ENCODE measurements at places on chromosomes 7 and 10. TPM values are rescaled to one million over a fixed set of nuclear protein-coding genes. Genes with fewer than 3 reads are reported as not detected.

Gene PTPN20
- not detected for total RNA-seq

Gene PTN
- total RNA-seq, result 20.1 TPM

Gene OR2A5
- total RNA-seq, result not detected

Gene RBP3
- not detected for total RNA-seq

Gene FAM20C
- total RNA-seq, result 24.8 TPM

Gene AEBP1
- total RNA-seq, result 42.0 TPM

Gene TMEM176B
- total RNA-seq, result 0.47 TPM

Gene GNAT3
- not detected for total RNA-seq

Gene OPN4
- total RNA-seq, result not detected

Gene C7orf57
- 0.42 TPM for total RNA-seq

Gene PLAC9
- 0.89 TPM for total RNA-seq

Gene NPFFR1
- 0.08 TPM for total RNA-seq

DNA sequence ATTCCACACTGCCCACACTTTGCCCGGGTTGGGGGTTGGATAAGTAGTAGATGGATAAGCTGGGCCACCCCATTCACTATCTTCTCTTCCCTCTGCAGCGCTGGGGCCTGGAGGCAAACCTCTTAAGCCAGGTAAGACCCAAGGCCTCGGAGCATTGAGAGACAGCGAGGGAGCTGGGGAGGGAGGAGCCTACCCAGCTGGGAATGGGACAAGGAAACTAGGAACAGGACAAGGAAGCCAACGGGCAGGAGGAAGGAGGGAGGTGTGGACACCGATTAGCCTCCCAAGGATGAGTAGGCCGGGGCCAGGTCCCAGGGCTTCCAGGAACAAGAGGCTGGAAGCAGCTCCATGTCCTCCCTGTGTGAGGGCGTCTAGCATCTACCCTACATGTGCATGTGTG lies 9.6 kb downstream of the ELN start:
- H3K36me3 ChIP-seq, result no peaks in the 10 kb centered on the region
- no peak overlapping the region for H3K4me3 ChIP-seq
- no peak for DNase-seq
- H3K4me1 ChIP-seq, result no peaks in the 10 kb centered on the region

DNA sequence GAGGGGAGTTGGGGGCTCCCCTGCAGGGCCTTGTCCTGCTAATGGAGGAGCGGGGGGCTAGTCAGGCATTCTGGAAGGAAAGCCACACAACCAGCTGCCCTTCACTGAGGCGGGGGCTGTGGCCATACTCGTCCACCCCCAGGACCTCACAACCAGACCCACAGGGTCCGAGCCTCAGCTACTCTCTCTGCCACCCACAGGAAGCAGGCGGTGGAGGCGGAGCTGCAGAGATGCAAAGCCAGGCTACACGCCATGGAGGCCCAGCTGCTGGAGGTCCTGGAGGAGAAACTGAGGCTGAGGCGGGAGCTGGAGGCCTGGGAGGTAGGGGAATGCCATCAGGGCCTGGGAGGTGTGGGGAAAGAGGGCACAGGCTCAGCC lies 3.1 kb downstream of the ABHD11 start:
- H3K27me3 ChIP-seq, result peaks cover 12% of the 10 kb centered on the region
- 0 out of 2 replicates have a peak, but pooled peaks cover 3% of the 10 kb centered on the region for H3K36me3 ChIP-seq
- no peak for DNase-seq
- peaks cover 1% of the 10 kb centered on the region for H3K4me1 ChIP-seq
- H3K4me3 ChIP-seq, result no peak overlapping the region
- H3K27ac ChIP-seq, result no peak overlapping the region

- H3K36me3 ChIP-seq, result no peaks in the 10 kb centered on the region
- no peaks in the 10 kb centered on the region for H3K4me1 ChIP-seq
- H3K27me3 ChIP-seq, result no peaks in the 10 kb centered on the region
- no peak for DNase-seq
- H3K4me3 ChIP-seq, result no peak overlapping the region
Measured at GRCh38 chr7:84790882-84791281, 396.0 kb downstream of the SEMA3D start.

- no peak for DNase-seq
- H3K36me3 ChIP-seq, result no peaks in the 10 kb centered on the region
- H3K27me3 ChIP-seq, result no peaks in the 10 kb centered on the region
- H3K4me1 ChIP-seq, result no peaks in the 10 kb centered on the region
- H3K27ac ChIP-seq, result no peak overlapping the region
Measured at GRCh38 chr10:61804414-61804813, 97.1 kb upstream of the ARID5B start.

- 0 out of 2 replicates have a peak overlapping the region, but pooled peaks have one; percentile 39 for H3K27ac ChIP-seq
- H3K27me3 ChIP-seq, result no peaks in the 10 kb centered on the region
- no peaks in the 10 kb centered on the region for H3K36me3 ChIP-seq
- H3K4me1 ChIP-seq, result peaks cover 10% of the 10 kb centered on the region
- no peak overlapping the region for H3K4me3 ChIP-seq
- no peak for DNase-seq
Measured at GRCh38 chr7:38335128-38335491, 61.7 kb upstream of the TARP start.

GRCh38 chr10:32332299-32332750 lies 14.6 kb downstream of the EPC1 start:
- H3K4me1 ChIP-seq, result peaks cover 53% of the 10 kb centered on the region
- no peaks in the 10 kb centered on the region for H3K36me3 ChIP-seq
- no peak for DNase-seq
- H3K4me3 ChIP-seq, result no peak overlapping the region

DNA sequence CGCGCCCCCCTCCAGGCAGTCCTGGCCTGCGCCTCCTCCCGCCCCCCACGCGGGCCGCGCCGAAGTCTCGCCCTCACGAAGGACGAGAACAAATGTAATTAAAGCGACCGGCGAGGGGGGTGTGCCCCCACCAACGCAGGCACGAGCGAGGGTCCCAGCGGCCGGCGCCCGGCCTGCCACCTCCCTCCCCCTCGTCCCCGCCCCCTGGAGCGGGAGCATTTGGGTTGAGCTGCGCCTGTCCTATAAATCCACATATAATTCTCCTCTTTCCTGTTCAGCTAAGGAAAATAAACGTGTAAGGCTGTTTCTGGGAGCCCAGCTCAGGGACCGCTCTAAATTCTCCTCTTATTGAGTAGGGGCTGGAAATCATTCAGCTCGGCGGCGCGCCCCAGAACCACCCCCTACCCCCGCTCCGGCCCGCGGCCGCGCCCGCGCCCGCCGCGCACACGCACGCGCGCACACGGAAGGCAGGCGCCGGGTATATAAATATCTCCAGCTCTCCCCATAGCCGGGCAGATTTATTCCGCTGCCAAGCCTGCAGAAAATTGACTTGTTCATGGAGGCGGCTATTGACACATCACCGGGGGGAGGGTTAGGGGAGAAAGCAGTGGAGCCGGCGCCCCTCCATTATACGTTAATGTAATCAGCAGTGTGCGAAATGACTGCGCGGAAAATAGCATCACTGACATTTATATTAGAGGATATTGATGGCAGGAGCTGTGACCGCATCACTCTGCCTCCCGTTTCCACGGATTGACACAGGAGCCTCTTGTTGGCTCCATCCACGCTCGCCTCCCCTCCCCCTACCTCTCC lies 61.6 kb upstream of the BTRC start:
- H3K4me3 ChIP-seq, result peak overlapping the region; percentile 76
- peak; percentile 47 for DNase-seq
- no peak overlapping the region for H3K27ac ChIP-seq
- no peaks in the 10 kb centered on the region for H3K36me3 ChIP-seq
- H3K4me1 ChIP-seq, result peaks cover 38% of the 10 kb centered on the region

DNA sequence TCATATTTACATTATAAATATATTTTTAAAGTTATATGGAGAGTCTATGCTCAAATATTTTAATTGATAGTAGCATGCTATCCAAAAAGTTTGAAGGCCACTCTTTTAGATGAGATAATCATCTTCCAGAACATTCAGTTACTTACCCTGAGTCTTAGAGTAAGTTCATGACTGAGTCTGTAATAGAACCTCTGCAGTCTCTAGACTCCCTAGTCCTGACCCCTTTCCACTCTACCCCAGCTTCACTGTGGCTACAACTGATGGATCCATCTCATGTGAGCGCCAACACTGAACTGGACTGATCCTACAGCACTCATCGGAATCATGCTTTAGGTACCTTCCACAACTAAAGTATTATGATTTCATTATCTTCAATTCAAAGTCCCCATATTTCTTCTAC lies 10.1 kb downstream of the HACD1 start:
- no peak for DNase-seq
- H3K27ac ChIP-seq, result no peak overlapping the region
- H3K27me3 ChIP-seq, result no peaks in the 10 kb centered on the region
- peaks cover 3% of the 10 kb centered on the region for H3K4me1 ChIP-seq

DNA sequence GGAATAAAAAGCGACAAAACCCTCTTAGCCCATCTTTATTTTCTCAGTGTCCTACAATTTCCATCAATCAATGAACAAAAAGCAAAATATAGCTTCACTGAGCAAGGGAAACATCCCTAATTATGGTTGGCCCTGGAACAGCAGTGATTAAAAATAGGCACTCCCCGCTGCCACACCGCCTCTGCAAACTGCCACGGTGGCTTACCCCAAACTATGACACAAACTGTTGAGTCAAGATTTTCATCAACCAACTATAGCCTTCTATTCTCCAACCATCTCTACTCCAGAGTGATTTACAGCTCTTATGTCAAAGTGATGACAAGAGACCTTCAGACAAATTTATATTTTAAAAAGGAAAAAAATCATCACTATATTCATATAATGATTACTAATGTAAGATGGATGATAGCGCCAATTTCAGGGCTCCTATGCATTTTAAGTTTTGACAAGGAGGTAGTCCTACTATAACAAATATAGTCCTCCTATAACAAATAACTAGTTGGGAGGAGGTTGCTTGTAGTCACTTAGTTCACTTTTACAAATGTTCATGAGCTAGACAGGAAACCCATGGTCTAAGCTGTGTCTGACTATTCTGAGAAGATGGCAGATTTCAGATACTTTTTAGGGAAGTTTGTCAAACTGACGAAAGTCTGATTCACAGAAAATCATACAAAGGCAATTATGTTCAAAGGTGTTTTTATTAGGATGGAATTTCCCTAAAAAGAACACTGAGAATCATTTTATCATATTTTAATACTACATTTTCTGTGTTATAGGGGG lies 26.3 kb downstream of the DENND11 start:
- no peaks in the 10 kb centered on the region for H3K4me1 ChIP-seq
- no peak for DNase-seq
- H3K27ac ChIP-seq, result no peak overlapping the region
- H3K4me3 ChIP-seq, result no peak overlapping the region
- no peaks in the 10 kb centered on the region for H3K27me3 ChIP-seq

DNA sequence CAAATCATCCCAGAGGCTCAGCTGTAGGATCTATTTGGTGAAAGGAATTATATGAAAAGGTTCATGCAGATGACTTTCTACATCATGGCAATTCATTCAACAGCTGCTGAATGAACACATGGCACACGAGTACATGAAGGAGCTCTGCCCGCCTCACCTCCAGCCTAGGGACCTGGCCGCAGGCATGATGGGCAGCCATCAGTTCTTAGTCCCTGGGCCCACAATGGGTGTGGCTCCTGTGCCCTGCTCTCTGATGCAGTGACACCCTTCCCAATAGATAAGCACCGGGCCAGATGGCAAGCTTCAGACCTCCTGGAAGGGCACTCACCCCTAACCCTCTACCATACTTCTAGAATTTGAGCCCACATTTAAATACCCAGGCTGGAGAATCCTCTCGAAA lies 3.5 kb downstream of the CHST15 start:
- H3K4me1 ChIP-seq, result peaks cover 9% of the 10 kb centered on the region
- no peaks in the 10 kb centered on the region for H3K36me3 ChIP-seq
- H3K4me3 ChIP-seq, result no peak overlapping the region
- no peak for DNase-seq
- no peak overlapping the region for H3K27ac ChIP-seq

DNA sequence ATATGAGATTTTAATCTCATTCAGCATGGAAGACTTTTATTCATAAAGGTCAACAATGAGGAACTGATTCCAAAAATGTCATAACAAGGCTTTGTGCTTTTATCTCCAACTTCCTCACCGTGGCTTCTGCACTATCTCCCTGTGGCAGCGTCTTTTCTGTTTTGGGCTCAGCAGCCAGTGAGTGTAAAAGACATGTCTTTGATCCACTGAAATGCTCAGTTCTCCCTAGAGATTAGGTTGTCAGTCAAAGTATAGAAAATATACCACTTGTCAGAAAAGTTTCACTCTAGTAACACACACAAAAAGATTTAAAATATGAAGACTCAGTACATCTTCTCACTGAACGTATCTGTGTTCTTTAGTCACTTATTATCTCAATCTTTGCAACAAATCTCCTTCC lies 901.8 kb upstream of the ZWINT start:
- H3K36me3 ChIP-seq, result no peaks in the 10 kb centered on the region
- no peak for DNase-seq
- no peaks in the 10 kb centered on the region for H3K27me3 ChIP-seq
- peaks cover 6% of the 10 kb centered on the region for H3K4me1 ChIP-seq
- no peak overlapping the region for H3K27ac ChIP-seq

DNA sequence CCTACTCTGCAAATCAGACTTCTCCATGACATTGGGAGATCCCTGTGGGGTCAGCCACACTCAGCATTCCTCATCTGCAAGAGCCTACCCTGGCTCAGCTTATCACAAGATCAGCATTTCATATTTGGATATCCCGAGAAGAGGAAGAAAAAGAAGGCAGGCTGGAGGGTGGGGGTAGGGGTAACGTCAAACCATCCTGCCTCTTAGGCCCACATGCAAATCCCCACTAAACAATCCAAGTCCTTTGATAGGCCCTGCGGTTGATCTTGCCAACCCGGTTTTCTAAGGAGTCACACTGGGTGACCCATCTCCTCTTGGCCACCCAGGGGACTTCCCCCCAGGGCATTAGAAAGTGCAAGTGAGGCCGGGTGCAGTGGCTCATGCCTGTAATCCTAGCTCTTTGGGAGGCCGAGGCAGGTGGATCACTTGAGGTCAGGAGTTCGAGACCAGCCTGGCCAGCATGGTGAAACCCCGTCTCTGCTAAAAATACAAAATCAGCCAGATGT lies 128.0 kb upstream of the CALN1 start:
- no peak overlapping the region for H3K4me3 ChIP-seq
- no peak for DNase-seq
- H3K27me3 ChIP-seq, result no peaks in the 10 kb centered on the region

DNA sequence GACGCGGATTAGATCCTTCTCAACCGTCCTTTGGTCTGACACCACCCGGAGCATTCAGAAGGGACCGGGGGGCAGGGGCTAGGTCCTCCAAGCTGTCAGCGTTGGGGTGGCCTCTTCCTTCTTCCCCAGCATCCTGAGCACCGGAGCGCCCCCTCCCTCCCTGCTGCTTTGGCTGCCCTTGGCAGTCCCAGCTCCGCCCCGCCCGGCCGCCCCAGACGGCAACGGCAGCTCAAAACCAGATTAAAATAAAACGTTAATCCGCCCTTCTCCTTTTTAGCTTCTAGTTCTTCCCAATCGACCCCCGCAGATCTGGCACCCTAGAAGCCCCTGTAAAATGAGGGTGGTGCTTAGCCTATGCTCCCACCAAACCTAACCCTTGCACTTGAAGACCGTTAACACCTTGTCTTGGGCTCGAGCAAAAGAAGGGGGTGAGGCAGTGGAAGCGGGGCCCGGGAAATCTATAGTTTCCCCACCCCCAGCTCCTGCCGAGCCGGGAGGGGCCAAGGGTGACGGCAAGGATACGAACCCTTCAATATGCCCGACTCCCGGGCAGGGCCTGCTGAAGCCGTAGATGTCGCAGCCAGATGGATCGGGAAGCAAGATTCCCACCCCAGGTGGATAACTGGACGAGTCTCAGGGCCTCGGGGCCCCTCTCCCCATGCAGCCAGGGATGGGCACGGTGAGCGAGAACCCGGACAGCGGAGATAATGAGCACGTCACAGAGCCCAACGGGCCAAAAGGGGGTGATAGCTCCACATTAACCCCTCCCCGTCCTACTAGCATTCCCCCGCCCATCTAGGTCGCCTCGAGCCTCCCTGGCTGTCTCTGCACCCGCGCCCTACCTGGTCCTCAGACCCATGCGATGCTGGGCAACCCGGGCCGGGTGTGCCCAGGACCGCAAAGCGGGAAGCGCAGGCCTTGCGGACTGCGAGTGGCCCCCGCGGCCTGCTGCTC lies 169.7 kb downstream of the NRF1 start:
- H3K27ac ChIP-seq, result no peak overlapping the region
- H3K27me3 ChIP-seq, result peaks cover 77% of the 10 kb centered on the region
- H3K4me3 ChIP-seq, result peak overlapping the region; percentile 93
